Renal cortex interstitium (tissue), 15 donors: ENCODE measurements at places on chromosomes 3 and 15. TPM values are rescaled to one million over a fixed set of nuclear protein-coding genes. Genes with fewer than 3 reads are reported as not detected.

The GNAI2 gene
- polyA plus RNA-seq = 189 TPM

GRCh38 chr3:186519021-186519658, 25.0 kb downstream of the CRYGS start:
- DNase-seq = no peak

DNA sequence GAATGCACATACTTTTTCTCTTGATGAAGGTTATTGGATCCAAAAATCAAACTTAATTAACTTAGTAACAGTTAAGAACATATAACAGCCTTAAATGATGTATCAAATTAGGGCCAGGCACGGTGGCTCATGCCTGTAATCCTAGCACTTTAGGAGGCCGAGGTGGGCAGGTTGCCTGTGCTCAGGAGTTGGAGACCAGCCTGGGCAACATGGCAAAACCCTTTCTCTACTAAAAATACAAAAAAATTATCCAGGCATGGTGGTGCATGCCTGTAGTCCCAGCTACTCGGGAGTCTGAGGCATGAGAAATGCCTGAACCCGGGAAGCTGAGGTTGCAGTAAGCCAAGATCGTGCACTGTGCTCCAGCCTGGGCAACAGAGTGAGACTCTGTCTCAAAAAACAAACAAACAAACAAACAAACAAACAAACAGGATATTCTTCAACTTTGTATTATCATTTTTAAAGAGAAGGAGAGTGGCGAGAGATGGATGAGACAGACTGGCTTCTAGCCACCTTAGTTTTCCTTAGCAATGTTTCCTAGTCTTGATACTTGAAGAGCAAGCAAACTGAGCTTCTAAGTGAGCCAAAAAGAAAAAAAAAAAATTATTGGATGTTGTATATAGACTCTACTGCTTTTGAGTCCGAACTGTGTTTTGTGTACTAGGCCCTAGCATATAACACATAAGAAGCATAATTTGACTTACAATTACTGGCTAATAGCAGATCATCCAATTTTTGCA, 13.8 kb downstream of the SPRED1 start:
- DNase-seq = no peak

The RPP25 gene
- 2.1 TPM for polyA plus RNA-seq

GRCh38 chr3:128240232-128240631, 87.0 kb downstream of the EEFSEC start:
- DNase-seq = no peak

GRCh38 chr3:124486324-124486723, 243.9 kb upstream of the UMPS start:
- DNase-seq = no peak

- DNase-seq = no peak
These were observed 331.0 kb upstream of the LRRFIP2 start for GRCh38 chr3:37505415-37505814.

GRCh38 chr3:104549099-104549714, 817.5 kb upstream of the ALCAM start:
- DNase-seq = no peak

DNA sequence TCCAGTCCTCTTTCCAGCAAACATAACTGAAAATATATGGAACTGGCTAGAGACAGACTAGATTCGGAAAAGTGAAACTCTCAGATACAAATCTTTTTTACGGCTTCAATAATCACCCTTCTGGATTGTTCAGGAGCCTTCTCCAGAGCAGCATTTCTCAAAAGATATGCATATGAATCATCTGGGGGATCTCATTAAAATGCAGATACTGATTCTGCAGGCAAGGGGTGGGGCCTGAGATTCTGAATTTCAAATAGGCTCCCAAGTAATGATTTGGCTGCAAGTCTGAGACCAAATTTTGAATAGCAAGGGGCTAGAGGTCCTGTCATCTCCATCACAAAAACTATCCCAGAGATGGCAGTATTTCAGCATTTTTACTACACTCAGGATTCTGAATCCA, 165.4 kb downstream of the CTNNB1 start:
- DNase-seq = no peak

GRCh38 chr3:185726254-185726967, 98.4 kb downstream of the IGF2BP2 start:
- no peak for DNase-seq

GRCh38 chr3:107850681-107851080, 240.2 kb downstream of the CD47 start:
- no peak for DNase-seq

DNA sequence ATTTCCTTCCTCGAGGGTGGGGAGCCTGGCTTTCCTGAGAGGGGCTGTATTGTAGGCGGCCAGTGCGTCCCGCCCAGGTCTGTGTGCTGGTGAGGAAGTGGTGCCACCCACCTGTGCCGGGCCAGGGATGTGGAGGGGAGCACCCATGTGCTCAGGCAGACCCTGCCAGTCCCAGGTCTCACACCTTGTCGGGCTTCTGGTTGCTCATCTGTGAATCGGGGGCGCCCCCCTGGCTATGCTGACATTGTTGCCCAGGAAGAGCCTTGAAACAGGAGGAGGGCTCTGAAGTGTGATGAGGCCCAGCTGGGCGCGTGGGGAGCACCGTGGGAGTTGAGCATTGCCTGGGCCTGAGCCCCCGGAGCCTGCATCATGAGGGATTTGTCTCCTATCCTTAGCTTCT, 4.8 kb downstream of the FBLN2 start:
- no peak for DNase-seq

GRCh38 chr3:176953106-176954060, 243.9 kb downstream of the TBL1XR1 start:
- DNase-seq = no peak

The VWA5B2 gene
- polyA plus RNA-seq = 2.7 TPM

DNA sequence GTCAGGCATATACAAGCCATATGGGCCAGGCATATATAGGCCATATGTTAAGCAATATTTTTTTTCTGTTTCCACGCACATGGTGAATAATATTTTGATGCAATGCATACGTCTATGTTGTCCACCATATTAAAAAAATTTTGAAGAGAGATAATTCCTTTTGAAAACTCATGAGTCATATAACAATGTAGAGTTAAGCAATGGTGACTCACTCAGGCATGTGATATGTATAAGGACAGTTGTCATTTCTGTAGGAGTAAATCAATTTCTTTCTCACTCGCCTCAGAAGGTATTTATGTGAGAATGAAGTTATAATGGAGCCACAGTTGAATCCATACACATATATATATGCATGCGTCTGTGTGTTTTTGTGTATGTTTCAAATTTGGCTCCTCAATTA, 272.6 kb downstream of the EPHA3 start:
- DNase-seq = no peak

The CHRD gene
- polyA plus RNA-seq = 14.2 TPM

DNA sequence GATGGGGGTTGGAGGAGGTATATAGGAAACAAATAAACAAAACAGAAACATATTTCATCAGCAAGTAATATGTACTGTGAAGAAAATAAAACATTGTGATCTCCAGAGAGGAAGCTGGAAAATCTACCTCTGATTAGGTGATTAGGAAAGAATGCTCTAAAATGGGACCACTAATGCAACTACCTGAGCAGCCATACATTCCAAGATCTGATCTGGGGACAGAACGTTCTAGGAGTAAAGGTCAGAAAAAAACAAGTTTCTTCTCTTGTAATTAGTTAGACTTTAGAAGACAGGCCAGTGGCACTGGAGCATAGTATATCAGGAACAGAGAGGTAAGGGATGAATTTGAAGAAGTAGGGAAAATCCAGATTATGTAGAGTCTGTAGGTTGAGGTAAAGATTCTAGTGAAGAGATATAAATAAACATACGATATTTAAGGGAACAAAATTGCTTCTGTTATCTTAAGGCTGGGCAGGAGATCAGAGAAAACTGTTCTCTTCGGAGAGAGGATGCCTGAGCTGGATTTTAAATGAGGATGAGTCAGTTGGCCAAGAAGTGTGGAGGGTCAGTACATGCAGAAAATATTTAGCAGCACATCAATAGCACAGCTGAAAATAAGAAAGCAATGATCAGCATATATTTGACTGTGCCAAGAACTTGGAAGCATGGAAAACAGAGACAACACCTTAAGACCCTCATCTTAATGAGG, 429.5 kb downstream of the NLGN1 start:
- no peak for DNase-seq

- DNase-seq = no peak
These were observed 26.2 kb upstream of the SLC12A8 start for GRCh38 chr3:125238759-125239158.

- no peak for DNase-seq
These were observed 162.5 kb downstream of the AKAP13 start for GRCh38 chr15:85542895-85543331.
